NCI-H2081 treated with DMSO at 0.1 percent for 48 hours (cell line): ENCODE measurements at places on chromosomes 4 and X.

DNA sequence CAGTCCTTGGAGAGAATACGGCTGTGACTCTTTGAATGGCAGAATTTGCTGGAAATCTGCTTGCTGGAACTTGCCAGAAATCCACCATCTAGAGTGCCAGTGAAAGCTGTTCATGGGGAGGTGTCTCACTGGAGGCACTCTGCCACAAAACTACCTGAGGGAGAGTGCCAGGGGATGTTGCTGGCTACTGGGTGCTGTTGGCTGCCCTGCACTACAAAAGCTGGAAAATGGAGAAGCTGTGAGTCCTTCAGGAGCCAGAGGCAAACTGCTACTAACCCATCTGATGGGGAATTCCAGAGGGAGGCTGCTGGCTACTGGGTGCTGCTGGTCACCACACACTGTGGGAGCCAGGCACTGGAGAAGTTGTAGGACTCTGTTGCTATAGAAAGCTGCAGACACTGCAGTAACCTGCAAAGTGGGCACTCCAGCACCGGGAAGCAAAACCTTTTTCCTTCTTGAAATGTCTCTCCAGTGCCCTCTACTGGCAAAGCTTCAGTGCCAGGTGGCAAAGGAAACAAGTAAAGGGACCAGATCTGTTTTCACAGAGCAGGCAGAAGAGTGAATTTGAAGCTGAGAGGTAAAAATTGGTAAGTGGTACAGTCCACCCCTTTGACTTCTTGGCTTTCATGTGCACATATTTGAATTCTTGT lies 47.8 kb upstream of the HSD17B10 start:
- DNase-seq, result peak; percentile 14

GRCh38 chr4:184453365-184454160 lies 20.8 kb downstream of the IRF2 start:
- no peak for DNase-seq

DNA sequence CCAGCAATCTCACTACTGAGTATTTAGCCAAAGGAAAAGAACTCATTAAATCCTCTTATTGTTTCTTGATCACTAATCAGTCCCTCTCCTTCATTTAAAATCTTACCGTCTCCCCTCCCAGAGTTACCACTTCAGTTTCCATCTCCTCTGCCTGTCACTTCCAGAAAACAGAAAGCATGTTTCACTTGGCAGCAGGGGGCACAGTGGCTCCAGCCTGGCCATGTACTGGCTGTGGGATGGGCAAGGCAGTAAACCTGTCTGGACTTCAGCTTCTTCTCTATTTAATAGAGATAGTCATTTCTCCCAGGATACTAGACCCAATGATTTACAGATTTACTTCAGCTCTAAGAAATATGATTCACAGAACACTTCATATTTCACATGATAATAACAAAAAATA lies 63.2 kb downstream of the CD40LG start:
- DNase-seq, result no peak

DNA sequence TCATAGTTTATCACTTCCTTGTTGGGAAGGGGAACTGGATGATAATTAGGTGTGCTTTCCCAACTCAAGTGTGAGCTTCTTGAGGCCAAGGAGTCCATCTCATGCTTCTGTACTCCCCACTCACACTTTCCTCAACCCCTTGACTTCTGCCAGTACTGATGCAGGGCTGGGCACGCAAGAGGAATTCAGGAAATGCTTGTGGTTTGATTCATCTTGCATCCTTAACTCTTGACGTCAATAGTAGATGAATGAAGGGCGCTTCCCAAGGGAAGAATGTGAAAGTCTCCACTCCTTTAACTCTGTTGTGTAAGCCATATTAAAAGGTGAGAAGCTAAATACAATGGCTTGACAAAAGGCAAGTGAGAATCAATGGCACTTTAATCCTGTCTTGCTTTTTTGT lies 101.8 kb downstream of the AGTR2 start:
- no peak for DNase-seq

GRCh38 chr4:3335385-3335784 lies 42.6 kb downstream of the RGS12 start:
- peak; percentile 61 for DNase-seq
